Left cardiac atrium (tissue), 4 donors: ENCODE measurements at places on chromosomes 2 and 18. TPM values are rescaled to one million over a fixed set of nuclear protein-coding genes. Genes with fewer than 3 reads are reported as not detected.

Gene IL36G
- not detected for total RNA-seq

Gene CACNB4
- 0.32 TPM for total RNA-seq

Gene REG3G
- total RNA-seq = not detected

Gene STPG4
- not detected for total RNA-seq

Gene SPDYA
- total RNA-seq = 0.31 TPM

Gene CXCR1
- 0.97 TPM for total RNA-seq

Gene CFAP65
- not detected for total RNA-seq

Gene GREB1
- total RNA-seq = 9.6 TPM

Gene RPRM
- 0.44 TPM for total RNA-seq

Gene HOXD12
- total RNA-seq = not detected

Gene ESPNL
- total RNA-seq = 0.26 TPM

Gene L3MBTL4
- total RNA-seq = 15.1 TPM

Gene GPBAR1
- 6.6 TPM for total RNA-seq

Gene DPYSL5
- total RNA-seq = not detected

Gene ADGRF3
- total RNA-seq = 0.08 TPM

Gene PROC
- not detected for total RNA-seq

Gene DLX1
- 0.15 TPM for total RNA-seq

Gene ABCG5
- total RNA-seq = not detected

Gene SPC25
- total RNA-seq = 0.85 TPM

Gene TUBA3E
- total RNA-seq = 6.0 TPM

Gene CRACDL
- total RNA-seq = 7.7 TPM

Gene IKZF2
- 6.3 TPM for total RNA-seq

Gene MAPK4
- 64.4 TPM for total RNA-seq

Gene TEX44
- total RNA-seq = not detected
